ENCODE measurements at places on chromosomes 4 and X.

DNA sequence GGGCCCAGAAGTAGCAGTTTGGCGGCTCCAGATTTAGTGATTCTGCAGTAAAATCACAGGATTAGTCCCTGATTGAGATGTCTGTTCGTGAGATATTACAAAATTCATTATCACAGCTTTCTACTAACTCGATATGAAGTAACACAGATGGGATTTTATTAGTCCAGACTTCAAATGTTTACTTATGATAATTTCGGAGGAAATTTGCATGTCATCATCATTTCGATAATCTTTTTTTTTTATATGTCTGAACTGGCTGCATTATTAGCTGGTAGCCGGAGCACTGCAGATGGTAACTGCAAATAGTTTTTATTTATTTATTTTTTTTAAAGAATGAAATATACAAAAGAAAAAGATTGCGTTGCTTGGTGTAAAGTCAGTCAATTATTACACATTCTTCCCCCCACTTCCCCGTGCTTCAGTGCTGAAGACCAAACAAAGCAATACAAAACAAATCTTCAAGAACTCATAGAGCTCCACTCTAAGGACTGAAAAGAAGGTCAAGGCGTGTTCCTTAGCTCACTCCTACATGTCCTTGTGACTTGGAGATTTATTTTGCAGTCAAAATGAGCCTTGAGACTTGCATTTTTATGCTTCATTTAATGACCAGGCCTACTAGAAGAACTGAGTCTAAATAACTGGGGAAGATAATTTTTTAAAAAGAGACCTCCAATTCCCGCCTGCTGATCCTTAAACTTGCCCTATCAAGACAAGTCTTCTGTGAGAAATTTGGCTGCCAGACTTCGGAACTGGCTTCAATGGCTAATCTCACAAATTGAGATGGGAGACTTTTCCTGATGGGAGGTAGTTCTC lies 11.7 kb upstream of the PITX2 start:
- DNase-seq: no peak

- DNase-seq: no peak
Observed at GRCh38 chr4:169293343-169294176, 22.8 kb upstream of the SH3RF1 start.

GRCh38 chr4:163693776-163694175 lies 199.3 kb downstream of the TMA16 start:
- peak; percentile 35 for DNase-seq

GRCh38 chr4:140065393-140065792 lies 88.6 kb downstream of the MAML3 start:
- no peak for DNase-seq

DNA sequence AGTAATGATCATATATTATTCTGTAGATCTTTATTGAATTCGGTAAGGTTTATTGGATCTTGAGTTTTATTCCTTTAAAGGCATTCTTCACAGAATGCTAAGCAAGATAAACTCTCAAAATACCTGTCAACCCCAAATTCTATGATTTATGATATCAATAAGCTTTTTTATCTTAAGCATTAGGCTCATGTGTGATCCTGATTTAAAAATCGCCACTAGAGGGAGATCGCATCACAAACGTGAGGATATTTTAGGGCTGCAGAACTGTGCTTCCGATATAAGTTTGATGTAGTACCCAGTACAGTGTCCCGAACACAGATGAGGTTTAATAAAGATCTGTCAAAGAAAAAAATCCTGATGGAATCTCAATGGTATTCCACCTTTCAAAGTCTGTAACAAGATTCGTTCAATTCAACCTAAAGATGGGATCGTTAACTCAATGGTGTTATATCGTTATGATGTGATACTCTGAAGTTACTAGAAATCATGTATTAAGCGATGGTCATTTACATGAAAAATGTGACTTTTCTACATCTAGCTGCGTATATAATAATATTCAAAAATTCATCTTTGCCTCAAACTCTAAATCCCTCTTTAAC lies 169.0 kb downstream of the CORIN start:
- DNase-seq: no peak
